ENCODE measurements at places on chromosomes 1 and 21.

GRCh38 chr21:25186273-25186672 is 421.0 kb downstream of the MRPL39 start:
- no peak for DNase-seq

- peak; percentile 52 for DNase-seq
Observed at GRCh38 chr1:92201973-92202372, 15.7 kb upstream of the C1orf146 start.

DNA sequence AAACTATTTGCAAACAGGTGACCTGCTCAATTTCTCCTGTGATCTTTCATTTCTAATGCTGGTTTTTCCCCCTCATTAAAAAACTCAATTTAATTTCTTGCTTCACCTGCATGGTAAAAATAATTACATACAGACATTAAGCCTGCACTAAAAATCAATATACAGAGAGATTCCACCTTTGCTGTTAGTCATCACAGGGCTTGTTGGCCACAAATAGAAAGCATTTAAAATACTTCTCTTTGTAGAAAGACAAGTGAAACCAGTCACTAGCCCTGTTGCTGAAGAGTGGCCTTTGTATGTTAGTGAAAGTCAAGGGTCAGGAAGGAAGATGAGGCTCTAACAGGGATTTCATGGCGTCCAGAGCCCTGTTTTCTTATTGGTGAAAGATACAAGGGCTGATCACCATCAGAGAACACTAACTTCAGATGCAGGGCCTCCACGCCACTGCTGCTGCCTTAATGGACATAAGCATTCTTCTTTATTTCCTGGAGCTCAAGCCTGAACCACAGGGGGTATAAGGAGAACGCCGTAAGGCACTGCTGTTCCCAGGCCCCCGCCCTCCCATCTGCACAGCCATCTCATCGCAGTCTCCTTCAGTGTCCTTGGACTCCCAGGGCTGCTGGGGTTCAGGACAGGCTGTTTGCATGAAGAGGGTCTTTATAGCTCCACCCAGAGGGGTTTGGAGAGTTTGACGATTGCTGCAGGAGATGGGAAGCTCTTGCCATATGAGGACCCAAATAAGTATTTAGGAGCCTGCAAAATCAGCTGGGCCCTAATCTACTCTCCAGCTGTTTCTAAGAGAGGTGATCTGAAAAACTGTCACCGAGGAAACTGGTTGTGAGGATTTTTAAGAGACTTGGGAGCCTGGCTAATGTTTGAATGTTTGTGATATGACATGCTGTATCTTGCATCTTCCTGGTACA is 117.3 kb upstream of the IRF2BP2 start:
- DNase-seq = no peak

DNA sequence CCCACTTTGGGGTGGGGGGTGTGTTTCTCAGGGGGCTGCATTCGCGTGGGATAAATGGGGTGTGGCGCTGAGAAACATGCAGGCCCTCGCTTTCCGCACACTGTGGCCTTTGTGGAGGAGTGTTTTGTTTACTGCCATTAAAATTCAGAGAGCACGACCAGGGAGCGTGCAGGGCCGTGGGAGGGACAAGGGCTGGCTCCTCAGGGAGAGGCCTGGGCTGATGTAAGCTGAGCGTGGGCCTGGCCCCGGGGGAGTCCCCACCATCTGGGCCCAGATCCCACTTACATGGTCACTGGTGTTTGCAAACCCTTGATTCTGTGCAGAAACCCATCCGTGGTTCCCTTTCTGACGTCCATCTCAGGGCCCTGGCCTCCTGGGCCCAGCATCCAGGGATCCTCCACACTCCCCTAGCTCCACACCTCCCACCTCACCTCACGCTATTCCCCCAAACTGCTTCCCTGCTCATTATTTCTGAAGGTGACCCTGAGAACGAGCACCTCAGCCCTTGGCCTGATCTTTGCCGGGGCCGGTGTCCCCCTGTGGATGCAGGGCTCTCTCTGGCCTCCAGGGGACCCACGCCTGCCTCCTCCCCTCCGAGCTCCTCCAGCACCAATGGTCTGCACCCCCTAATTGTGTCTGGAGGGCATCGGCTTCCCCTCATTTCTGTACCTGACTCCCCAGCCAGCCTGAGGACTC is 92.5 kb upstream of the SIM2 start:
- no peak for DNase-seq

DNA sequence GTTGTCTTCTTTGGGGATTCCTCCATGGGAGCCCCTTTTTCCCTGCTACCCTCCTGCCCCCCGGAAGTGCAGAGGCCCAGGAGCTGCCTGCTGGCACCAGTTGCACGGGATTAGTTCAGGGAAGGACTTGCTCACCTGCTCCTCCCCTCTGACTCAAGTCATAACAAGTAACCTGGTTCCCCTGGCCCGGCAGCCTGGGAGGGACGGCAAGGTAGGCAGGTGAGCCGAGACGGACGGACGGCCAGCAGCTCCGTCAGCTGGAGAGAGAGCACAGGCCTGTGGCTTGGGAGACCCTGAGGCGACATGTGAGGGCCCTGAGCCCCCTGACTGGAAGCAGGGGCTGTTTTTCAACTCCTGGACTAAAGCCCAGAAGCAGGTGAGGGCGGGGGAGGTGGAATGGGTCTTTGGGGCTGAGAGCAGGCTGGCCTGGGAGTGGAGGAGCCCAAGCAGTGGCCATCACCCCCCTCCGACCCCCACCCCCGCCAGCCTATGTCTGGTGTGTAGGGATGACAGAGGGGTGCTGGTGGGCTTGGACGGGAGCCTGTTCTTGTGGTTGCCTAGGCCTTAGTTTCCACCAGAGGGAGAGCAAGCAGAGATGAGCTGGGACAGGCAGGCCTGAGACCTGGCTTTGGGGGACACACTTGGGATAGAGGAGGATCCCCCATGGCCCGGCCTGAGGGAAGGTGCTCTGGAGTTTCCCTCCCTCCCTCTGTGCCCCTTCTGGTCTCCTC is at the start of gene INAVA:
INAVA (plus strand) TSS at position 189 of the 731 bp plus-strand sequence. CDS start 3,501 bp downstream, outside the sequence.
- no peak for DNase-seq

- DNase-seq = no peak
Observed at GRCh38 chr1:5722635-5723164, 269.5 kb downstream of the NPHP4 start.

DNA sequence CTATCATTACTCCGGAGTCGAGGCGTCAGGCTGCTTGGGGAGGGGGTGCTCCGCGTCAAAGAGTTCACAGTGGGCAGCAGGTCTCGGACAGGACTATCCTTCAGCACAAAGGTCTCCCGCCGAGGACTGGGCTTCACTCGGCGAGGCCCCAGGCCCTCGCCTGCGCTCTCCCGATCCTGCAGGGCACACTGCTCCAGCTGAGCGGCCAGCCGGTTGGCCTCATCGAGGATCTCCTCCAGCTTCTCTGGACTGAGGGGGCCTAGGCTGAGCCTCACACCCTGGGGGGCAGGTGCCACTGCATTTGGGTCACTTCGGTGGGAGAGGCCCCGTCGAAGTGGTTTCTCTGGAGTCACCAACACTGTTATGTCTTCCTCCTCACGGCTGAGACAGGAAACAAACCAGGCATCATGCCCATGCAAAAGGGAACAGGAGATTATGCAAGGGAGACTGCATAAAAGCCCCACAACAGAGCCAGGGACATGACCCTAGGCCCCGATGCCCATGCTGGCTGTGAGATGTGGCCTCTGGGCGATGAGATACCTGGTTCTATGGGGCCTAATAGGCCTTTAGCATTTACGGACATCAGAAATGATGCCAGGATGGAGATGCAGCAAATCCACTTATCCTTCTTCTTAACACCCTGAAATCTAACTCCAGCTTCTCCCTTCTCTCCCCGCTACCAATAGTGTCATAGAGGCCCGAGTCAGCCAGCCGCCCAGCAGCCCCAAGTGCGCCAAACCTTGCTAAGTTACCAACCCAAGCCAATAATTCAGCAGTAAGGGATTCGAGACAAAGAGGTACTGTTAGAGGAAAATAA is 1.1 kb downstream of the PSRC1 start:
- peak; percentile 57 for DNase-seq

DNA sequence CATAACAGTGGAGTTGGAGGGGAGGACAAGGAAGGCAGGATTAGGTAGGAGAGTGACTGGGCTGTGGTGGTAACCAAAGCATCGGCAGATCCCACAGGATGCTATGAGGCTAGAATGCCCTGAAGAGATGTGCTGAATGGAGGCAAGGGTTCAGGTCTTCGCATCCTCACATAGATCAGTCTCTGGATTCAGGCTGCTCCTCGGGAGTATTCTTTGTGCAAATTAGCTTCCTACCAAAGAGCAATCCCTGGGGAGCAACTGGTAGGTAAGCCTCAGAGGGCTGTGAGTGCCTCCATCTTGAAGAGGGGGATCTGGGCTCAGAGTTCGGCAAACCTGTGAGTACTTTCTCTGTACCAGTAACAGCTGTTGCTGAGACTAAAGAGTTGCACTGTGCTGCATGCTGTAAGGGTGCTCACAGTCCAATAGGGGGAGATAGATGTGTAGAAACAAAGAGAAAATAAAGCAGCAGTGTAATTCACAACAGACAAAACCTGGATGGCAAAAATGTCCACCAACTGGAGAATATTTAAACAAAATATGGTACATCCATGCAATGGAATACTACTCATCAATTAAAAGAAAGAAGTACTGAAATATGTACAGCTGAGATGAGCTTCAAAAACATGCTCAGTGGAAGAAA is 322.4 kb upstream of the DEPDC1 start:
- peak; percentile 43 for DNase-seq

DNA sequence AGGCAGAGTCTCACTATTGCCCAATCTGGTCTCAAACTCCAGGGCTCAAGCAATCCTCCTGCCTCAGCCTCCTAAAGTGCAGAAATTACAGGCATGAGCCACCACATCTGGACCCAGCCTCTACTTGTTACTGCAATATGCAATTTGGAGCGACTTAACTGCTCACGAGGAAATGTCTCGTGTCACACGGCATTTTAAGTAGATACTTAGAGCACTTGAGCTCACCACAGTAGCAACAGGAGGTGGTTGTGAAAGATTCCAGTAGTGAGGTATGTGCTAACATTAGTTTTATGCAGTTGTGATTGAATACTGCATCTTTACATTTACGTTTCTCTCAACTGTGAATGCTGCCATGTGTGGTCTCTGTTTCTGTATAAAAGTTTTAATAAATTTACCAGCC is 5.8 kb upstream of the NDUFV3 start:
- no peak for DNase-seq
